ENCODE measurements at places on chromosomes 2 and 18.
A peak's percentile ranks its signal among the peaks of the same experiment; 100 is the strongest.

DNA sequence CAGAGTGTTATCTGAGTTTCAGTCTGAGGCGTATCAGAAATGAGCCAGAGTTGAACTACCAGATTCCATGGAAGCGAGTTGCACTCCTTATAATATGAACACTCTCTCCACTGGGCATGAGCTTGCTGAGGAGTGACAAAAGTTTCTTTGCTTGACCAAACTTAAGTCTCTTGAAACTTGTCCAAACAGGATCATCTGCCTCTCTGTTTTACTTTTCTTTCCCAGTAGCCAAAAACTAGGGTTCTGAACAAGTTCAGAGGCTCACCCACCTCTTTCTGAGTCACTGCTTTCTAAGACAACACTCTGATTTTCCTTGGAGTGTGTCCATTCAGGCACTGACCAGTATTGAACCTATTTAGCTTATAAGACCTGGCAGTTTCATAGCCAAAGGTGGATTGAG lies 233.2 kb upstream of the TCF4 start:
- H3K27ac ChIP-seq: no peak overlapping the region
- no peak overlapping the region for H3K4me3 ChIP-seq

GRCh38 chr2:206693399-206694137 lies 24.6 kb downstream of the DYTN start:
- H3K4me1 ChIP-seq: no peaks in the 10 kb centered on the region
- peaks cover 11% of the 10 kb centered on the region for H3K27me3 ChIP-seq
- H3K27ac ChIP-seq: no peak overlapping the region
- H3K4me3 ChIP-seq: no peak overlapping the region
- peak; percentile 58 for DNase-seq

DNA sequence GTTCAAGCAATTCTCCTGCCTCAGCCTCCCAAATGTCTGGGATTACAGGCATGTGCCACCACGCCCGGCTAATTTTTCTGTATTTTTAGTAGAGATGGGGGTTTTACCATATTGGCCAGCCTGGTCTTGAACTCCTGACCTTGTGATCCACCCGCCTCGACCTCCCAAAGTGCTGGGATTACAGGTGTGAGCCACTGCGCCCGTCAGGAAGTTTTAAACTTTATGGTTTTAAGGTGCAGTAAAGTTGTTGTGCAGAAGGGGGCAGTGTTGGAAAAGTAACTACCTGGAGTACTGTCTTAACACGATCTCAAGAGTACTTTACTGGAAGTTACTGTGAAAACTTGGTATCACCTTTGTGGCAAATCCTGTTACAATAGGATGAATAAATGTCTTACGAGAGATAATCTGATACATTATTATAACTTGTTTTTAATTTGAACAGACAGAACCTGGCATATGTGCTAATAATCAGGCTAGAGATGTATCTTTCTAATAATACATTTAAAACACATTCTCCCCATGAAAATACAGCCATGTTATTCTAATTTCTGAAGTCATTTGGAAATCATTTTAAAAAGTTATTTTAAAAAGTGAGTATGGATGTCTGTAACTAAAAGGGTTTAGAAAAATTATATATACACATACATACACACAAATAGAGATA lies 10.8 kb downstream of the SPDYA start:
- no peak overlapping the region for H3K27ac ChIP-seq
- H3K4me3 ChIP-seq: no peak overlapping the region
- DNase-seq: peak; percentile 74
- H3K27me3 ChIP-seq: no peaks in the 10 kb centered on the region

- H3K4me1 ChIP-seq: peaks cover 28% of the 10 kb centered on the region
- DNase-seq: no peak
- no peaks in the 10 kb centered on the region for H3K27me3 ChIP-seq
- H3K27ac ChIP-seq: no peak overlapping the region
- H3K36me3 ChIP-seq: peaks cover 11% of the 10 kb centered on the region
- no peak overlapping the region for H3K4me3 ChIP-seq
Observed at GRCh38 chr2:10339647-10340592, 37.2 kb downstream of the HPCAL1 start.

DNA sequence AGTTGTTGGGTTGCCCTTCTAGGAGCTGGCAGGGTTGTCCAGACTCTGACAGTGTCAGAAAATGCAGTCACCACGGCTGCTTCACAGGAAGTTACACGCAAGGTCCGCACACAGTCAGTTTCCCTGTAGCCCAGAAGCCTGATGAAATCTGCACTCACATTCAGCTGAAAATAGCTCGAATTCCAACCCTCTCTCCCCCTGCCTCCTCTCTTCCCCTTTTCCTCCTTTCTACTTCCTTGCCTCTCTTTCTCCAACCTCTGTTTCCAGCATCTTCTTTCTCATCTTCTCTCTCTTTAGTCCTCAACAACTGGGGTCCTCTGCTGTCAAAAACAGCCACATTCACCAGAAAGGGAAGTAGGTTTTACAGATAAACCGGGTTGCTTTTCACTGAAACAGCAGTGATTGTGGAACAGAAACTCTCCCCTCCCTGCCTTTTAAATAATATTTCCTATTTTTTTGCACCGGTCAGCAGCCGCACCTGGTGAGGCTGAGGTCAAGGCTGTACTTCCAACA lies 69.3 kb downstream of the BCL11A start:
- no peak overlapping the region for H3K27ac ChIP-seq
- peaks cover 34% of the 10 kb centered on the region for H3K27me3 ChIP-seq
- no peak overlapping the region for H3K4me3 ChIP-seq
- H3K4me1 ChIP-seq: peaks cover 16% of the 10 kb centered on the region

DNA sequence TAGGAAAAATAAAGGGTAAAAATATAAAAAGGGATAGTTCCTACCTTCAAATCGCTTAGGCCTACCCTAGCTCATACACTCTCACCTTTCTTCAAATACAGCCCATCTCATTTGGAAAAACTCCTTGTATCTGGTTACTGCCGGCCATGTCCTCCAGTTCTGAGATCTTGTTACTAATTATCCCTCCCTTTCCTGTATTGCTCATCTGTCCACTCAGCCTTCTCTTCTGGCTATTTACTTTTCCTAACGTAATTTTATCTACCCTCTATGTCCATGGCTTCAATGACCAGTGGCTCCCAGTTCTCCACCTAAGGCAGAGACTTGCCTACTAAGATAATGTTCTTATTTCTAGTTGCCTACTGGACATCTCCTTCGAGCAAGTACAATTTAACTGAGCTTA lies 342.9 kb upstream of the ACVR2A start:
- no peaks in the 10 kb centered on the region for H3K36me3 ChIP-seq
- no peaks in the 10 kb centered on the region for H3K4me1 ChIP-seq
- no peaks in the 10 kb centered on the region for H3K27me3 ChIP-seq

- H3K27ac ChIP-seq: no peak overlapping the region
- no peak overlapping the region for H3K4me3 ChIP-seq
- peaks cover 5% of the 10 kb centered on the region for H3K4me1 ChIP-seq
- no peak for DNase-seq
Observed at GRCh38 chr2:159637988-159638501, 21.7 kb upstream of the BAZ2B start.

DNA sequence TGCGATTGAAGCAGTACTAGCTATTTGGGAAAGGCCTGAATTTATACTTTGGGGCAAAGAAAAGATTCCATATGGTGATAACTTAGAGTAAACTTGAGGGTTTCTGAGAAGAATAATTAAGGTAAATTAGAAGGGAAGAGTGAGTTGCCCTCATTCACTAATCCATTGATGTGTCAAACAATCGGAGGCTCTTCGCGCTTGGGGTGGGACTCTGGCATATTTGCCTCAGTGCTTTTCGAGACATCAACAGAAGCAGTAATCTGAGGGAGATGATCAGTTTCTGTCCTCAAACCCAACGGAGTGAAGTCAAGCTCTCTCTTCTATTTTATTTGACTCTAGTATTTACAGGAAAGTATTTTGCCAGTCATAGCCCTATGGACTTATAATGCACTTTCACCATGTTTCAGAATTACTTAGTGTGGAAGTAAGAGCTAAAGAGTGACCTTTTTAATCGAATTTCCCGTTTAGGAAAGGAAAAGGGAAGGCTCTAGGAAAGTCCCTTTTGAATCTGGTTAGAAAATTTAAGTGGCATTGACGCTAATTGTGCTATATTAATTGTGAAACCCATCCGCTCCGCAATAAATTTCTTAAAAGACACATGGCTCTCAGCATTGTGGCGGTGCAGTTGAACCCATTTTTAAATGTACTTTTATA lies 1.3 kb downstream of the RAB10 start:
- peak overlapping the region; percentile 68 for H3K27ac ChIP-seq
- H3K4me3 ChIP-seq: peak overlapping the region; percentile 77
- H3K36me3 ChIP-seq: peaks cover 70% of the 10 kb centered on the region

- peak overlapping the region; percentile 70 for H3K27ac ChIP-seq
- peaks cover 13% of the 10 kb centered on the region for H3K36me3 ChIP-seq
- no peak overlapping the region for H3K4me3 ChIP-seq
- peak; percentile 41 for DNase-seq
- peaks cover 45% of the 10 kb centered on the region for H3K4me1 ChIP-seq
Observed at GRCh38 chr2:106124905-106125549, 69.1 kb downstream of the UXS1 start.

GRCh38 chr2:175111200-175111657 lies 56.8 kb downstream of the ATF2 start:
- H3K36me3 ChIP-seq: peaks cover 29% of the 10 kb centered on the region
- no peaks in the 10 kb centered on the region for H3K27me3 ChIP-seq
- no peak overlapping the region for H3K4me3 ChIP-seq
- H3K27ac ChIP-seq: no peak overlapping the region
- DNase-seq: no peak

DNA sequence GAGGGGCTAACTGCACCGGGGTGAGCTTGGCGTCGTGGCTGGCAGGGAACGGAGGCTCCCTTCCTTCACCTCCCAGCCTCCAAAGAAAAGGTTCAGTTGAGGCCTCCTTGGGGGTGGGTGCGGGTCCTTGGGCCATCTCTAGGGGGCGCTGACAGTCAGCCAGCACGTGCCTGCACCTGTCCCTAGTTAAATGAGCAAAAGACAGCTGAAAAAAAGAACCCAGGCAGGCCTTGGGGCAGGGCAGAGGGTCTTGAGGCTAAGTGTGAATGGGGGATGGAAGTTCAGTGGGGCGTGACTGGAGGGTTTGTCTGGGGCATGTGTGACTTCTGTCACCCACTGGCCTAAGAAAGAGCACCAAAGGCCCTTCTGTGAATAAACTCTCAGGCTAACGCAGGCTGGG lies 56.4 kb downstream of the ZFP36L2 start:
- H3K27ac ChIP-seq: peak overlapping the region; percentile 91
- DNase-seq: peak; percentile 73
- peaks cover 54% of the 10 kb centered on the region for H3K4me1 ChIP-seq
- no peaks in the 10 kb centered on the region for H3K27me3 ChIP-seq
- peak overlapping the region; percentile 63 for H3K4me3 ChIP-seq
- peaks cover 23% of the 10 kb centered on the region for H3K36me3 ChIP-seq

DNA sequence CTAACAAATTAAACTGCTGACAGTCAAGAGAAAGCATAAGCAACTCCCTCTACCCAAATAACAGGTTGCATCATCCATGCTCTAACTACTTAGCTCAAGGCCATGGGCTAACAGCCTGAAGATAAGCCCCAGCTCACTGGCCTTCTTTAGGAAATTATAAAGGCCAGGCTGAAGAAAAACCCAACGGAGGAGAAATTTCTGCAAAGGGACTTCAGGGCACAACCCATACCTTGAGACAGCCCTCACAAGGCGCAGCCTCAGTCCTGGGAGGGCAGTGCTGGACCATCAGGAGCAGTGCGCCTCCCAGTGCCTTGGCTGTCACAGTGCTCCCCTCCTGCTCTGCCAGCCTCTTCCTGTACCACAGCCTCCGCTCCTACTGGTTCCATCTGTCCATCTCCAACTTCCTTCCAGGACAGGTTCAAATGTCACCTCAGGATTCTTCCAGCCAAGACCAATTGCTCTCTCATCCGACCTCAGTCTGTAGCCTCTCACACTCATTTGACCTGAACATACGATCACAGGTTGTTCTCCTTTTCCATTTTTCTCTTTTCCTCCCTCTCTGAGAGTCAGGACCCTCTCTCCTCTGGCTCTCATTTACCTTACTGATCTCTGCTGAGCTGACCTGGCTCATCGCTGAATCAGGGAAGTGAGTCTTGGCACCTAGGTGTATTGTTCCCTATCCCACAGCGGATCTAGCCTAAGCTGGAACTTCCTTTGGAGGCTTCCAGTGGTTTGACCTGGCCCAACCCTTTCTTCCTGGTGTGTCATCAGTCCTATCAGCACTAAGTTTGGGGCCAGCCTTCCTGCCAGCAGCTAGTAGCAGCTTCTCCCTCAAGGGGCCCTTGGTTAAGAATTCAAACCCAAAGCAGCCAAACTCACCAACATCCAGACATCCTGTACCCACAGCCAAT lies 1.9 kb downstream of the MCFD2 start:
- H3K27me3 ChIP-seq: no peaks in the 10 kb centered on the region
- peaks cover 54% of the 10 kb centered on the region for H3K4me1 ChIP-seq
- DNase-seq: peak; percentile 30
- peaks cover 70% of the 10 kb centered on the region for H3K36me3 ChIP-seq
- H3K27ac ChIP-seq: peak overlapping the region; percentile 48
- H3K4me3 ChIP-seq: peak overlapping the region; percentile 88

- H3K27me3 ChIP-seq: no peaks in the 10 kb centered on the region
- no peak for DNase-seq
- no peak overlapping the region for H3K27ac ChIP-seq
- peaks cover 23% of the 10 kb centered on the region for H3K36me3 ChIP-seq
Observed at GRCh38 chr2:127943186-127943585, 57.4 kb upstream of the AMMECR1L start.

DNA sequence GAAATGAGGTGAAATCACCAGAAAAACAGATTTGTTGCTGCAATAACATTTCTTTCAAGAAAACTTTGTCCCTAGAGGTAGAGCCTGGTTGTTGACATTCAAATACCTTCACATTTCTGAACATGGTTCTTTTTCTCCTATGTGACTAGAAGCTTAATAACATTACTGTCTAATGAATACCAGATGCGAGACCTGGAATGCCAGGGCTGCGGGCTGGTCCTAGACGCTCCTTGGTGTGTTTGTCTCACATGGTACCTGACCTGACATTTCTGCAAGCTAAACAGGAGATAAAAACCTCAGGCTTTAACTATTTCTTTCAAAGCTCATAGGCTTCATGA lies 38.5 kb downstream of the ACKR3 start:
- H3K27me3 ChIP-seq: peaks cover 69% of the 10 kb centered on the region
- DNase-seq: no peak
- no peak overlapping the region for H3K4me3 ChIP-seq
- H3K27ac ChIP-seq: no peak overlapping the region
- H3K4me1 ChIP-seq: no peaks in the 10 kb centered on the region

DNA sequence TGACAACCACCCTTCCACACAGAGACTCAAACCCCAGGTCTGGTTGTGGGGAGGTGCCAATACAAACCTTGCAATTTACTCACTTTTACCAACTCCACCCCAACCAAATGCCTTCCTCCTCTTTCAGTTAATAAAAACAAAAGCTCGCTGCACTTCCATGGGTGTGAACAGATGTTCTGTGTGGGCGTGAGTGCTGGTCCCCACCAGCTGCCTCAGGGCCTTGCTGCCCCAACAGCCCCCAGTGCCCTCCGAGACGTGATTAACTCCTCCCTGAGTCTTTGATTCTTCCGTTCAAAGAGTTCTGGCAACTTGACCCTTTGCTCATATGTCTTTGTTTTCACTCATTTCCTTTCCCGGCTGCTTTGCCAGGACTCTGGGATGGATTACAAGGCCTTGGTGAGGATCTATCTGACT lies 258.9 kb upstream of the CXCR4 start:
- no peaks in the 10 kb centered on the region for H3K27me3 ChIP-seq
- H3K36me3 ChIP-seq: no peaks in the 10 kb centered on the region
- H3K4me3 ChIP-seq: no peak overlapping the region
- H3K27ac ChIP-seq: no peak overlapping the region

Data from Calu3 (cell line).